Activated T-cell treated with anti-CD3 and anti-CD28 coated beads, Interleukin-2, amount 50 U/mL, for 72 hours (primary cell): ENCODE measurements at places on chromosomes 12 and 14. TPM values are rescaled to one million over a fixed set of nuclear protein-coding genes. Genes with fewer than 3 reads are reported as not detected.

- H3K27ac ChIP-seq = no peak overlapping the region
- DNase-seq = no peak
- H3K36me3 ChIP-seq = no peaks in the 10 kb centered on the region
- peaks cover 92% of the 10 kb centered on the region for H3K27me3 ChIP-seq
- H3K4me3 ChIP-seq = peak overlapping the region; percentile 2
- H3K4me1 ChIP-seq = peaks cover 43% of the 10 kb centered on the region
Observed at GRCh38 chr12:54051874-54052437, 1.7 kb upstream of the HOXC4 start.

- H3K36me3 ChIP-seq = peaks cover 15% of the 10 kb centered on the region
- no peaks in the 10 kb centered on the region for H3K27me3 ChIP-seq
- DNase-seq = no peak
Observed at GRCh38 chr12:47781479-47782371, 8.7 kb downstream of the SLC48A1 start.

GRCh38 chr12:106160915-106161314 is 22.2 kb upstream of the NUAK1 start:
- peaks cover 48% of the 10 kb centered on the region for H3K27me3 ChIP-seq
- no peak for DNase-seq
- no peak overlapping the region for H3K4me3 ChIP-seq
- peaks cover under 1% of the 10 kb centered on the region for H3K36me3 ChIP-seq

GRCh38 chr12:65501093-65501621 is 222.7 kb downstream of the MSRB3 start:
- H3K27me3 ChIP-seq = peaks cover 6% of the 10 kb centered on the region
- H3K4me1 ChIP-seq = no peaks in the 10 kb centered on the region
- DNase-seq = no peak
- no peaks in the 10 kb centered on the region for H3K36me3 ChIP-seq
- no peak overlapping the region for H3K4me3 ChIP-seq

DNA sequence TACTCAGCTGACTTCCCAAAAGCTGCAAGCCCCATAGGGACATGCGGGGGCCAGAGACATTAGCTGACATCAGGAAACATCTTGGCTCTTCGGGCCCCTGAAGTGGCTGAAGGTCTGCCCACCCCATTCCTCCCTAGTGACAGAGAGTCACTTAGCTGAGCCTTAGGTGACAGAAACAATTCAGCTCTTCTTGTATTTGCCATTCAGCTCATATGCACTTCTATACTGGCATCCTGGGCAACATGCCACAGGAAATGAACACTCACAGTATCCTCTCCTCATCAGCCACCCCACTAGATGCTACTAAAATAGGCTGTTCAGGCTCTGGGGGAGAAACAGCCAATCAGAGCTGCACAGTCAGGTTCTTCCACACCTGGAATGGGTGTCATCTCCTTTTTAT is 3.4 kb downstream of the DCTN2 start:
- H3K4me1 ChIP-seq = peaks cover 35% of the 10 kb centered on the region
- peaks cover 5% of the 10 kb centered on the region for H3K36me3 ChIP-seq
- no peak overlapping the region for H3K4me3 ChIP-seq
- H3K27me3 ChIP-seq = peaks cover 4% of the 10 kb centered on the region
- H3K27ac ChIP-seq = no peak overlapping the region

- no peaks in the 10 kb centered on the region for H3K4me1 ChIP-seq
- H3K27ac ChIP-seq = no peak overlapping the region
- H3K36me3 ChIP-seq = no peaks in the 10 kb centered on the region
- H3K4me3 ChIP-seq = no peak overlapping the region
Observed at GRCh38 chr12:15721316-15722115, 67.7 kb downstream of the EPS8 start.

GRCh38 chr12:57380300-57380699 is 50.5 kb downstream of the R3HDM2 start:
- no peak overlapping the region for H3K4me3 ChIP-seq
- no peak overlapping the region for H3K27ac ChIP-seq
- H3K4me1 ChIP-seq = peaks cover 31% of the 10 kb centered on the region

DNA sequence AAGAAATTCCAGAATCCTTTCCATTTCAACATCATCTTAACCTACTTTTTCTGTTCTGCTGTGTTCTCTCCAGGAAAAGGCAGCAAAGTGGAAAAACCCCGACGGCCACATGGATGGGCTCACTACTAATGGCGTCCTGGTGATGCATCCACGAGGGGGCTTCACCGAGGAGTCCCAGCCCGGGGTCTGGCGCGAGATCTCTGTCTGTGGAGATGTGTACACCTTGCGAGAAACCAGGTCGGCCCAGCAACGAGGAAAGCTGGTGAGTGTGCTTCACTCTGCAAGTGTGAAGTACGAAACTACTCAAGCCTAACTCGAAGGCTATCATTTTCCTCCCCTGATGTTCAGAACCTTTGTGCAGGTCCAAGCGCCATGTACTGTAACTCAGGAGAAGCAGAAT is 172.0 kb downstream of the PELI2 start:
- H3K36me3 ChIP-seq = no peaks in the 10 kb centered on the region
- DNase-seq = no peak
- H3K27me3 ChIP-seq = no peaks in the 10 kb centered on the region
- no peak overlapping the region for H3K27ac ChIP-seq

GRCh38 chr12:87995581-87996178 is 33.5 kb downstream of the C12orf50 start:
- H3K4me1 ChIP-seq = no peaks in the 10 kb centered on the region
- H3K36me3 ChIP-seq = no peaks in the 10 kb centered on the region
- DNase-seq = peak; percentile 31
- no peak overlapping the region for H3K27ac ChIP-seq
- no peaks in the 10 kb centered on the region for H3K27me3 ChIP-seq

- no peaks in the 10 kb centered on the region for H3K36me3 ChIP-seq
- H3K27ac ChIP-seq = no peak overlapping the region
- H3K27me3 ChIP-seq = no peaks in the 10 kb centered on the region
- no peak overlapping the region for H3K4me3 ChIP-seq
Observed at GRCh38 chr12:27772328-27773049, 7.5 kb upstream of the KLHL42 start.

DNA sequence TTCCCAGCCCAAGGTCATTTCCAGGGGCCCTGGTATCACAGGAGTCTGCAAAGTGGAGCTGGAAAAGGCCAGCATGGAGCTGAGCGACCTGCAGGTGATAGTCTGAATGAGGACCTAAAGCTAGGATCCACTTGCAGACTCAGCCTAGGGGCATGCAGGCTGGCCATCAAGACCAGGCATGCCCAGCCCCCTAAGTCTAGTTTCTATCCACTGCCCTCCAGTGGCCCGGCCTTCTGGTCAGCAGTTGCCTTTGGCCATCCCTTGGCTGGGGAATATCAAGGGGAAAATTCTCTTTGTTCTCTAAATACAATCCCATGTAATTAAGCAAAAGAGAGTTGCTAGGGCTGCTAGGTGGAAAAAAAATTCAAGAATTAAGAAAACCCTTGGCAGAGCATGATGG is 96.3 kb upstream of the LHX5 start:
- no peaks in the 10 kb centered on the region for H3K36me3 ChIP-seq
- no peak overlapping the region for H3K27ac ChIP-seq
- H3K4me3 ChIP-seq = no peak overlapping the region
- H3K27me3 ChIP-seq = no peaks in the 10 kb centered on the region
- no peak for DNase-seq

- H3K36me3 ChIP-seq = no peaks in the 10 kb centered on the region
- peaks cover 11% of the 10 kb centered on the region for H3K4me1 ChIP-seq
- peak; percentile 48 for DNase-seq
- H3K27me3 ChIP-seq = peaks cover 18% of the 10 kb centered on the region
Observed at GRCh38 chr12:122182887-122183587, at the start of gene LRRC43. TSS of gene LRRC43 (plus strand) at chr12:122183123. CDS start at chr12:122183145, 22 bp downstream.

- H3K4me1 ChIP-seq = no peaks in the 10 kb centered on the region
- no peaks in the 10 kb centered on the region for H3K36me3 ChIP-seq
- DNase-seq = no peak
- H3K27ac ChIP-seq = no peak overlapping the region
Observed at GRCh38 chr12:13435235-13435933, 238.9 kb downstream of the EMP1 start.

DNA sequence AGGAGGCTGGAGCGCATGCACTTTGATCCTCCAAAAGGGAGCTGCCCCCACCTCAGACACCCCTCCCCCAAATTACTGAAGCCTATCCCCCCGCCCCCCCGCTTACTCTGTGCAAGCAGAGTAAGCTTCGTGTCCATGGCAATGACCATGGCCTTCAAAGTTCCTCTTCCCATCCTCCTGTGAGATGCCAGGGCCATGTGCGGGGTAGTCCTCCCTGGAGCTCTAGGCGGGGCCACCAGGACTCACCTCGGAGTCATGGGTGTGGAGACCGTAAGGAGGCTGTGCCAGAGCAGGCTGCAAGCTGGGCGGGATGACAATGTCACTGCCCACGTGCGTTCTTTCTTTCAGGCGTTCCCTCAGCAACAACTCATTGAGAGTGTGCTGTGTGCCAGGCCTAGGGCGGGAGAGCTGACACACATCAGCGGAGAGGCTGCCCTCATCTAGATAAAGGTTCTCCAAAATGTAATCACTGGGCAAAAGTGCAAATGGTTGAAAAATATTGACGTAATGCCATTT is 66.8 kb downstream of the C14orf132 start:
- H3K4me3 ChIP-seq = no peak overlapping the region
- H3K4me1 ChIP-seq = no peaks in the 10 kb centered on the region
- H3K27me3 ChIP-seq = peaks cover 11% of the 10 kb centered on the region
- H3K36me3 ChIP-seq = no peaks in the 10 kb centered on the region

DNA sequence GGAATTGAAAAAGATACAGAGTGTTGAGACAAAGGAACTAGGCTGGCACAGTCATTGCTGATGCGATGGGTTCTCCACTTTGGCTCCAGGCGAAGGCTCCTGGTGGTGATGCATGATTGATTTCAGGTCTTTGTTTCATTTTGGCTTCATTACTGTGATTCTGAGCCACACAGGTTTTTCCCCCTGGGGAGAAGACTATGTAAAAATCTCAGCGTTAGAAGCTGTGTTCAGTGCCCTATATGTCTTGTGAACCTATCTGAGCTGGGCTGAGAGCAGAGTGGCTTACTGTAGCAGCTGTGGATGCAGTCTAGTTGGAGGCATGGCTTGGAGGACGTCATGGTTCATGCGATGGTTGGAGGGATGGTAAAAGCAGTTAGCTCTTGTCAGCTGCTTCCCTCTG is 54.0 kb downstream of the GPATCH2L start:
- H3K27ac ChIP-seq = no peak overlapping the region
- H3K27me3 ChIP-seq = no peaks in the 10 kb centered on the region
- H3K4me1 ChIP-seq = peaks cover 12% of the 10 kb centered on the region
- DNase-seq = no peak
- no peak overlapping the region for H3K4me3 ChIP-seq

DNA sequence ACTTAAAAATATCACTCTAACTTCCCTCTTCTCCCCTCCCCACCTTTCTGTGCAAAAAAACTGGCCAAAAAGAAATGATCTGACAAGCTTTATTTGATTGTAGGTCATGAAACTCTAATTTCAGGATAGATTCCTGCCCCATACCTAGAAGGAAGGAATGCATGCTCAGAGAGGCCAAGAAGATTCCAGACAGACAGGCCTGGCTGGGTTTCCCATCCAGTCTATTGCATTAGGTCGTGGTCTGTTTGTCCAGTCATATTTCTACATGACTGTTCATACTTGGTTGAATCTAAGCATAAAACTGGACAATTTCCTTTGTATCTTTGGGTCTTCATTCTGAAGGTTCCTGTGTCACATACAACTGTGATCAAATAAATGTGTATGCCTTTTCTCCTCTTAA is 20.0 kb upstream of the SLC15A5 start:
- H3K27ac ChIP-seq = no peak overlapping the region
- no peaks in the 10 kb centered on the region for H3K36me3 ChIP-seq
- no peak overlapping the region for H3K4me3 ChIP-seq
- no peak for DNase-seq
- no peaks in the 10 kb centered on the region for H3K4me1 ChIP-seq
- H3K27me3 ChIP-seq = no peaks in the 10 kb centered on the region

DNA sequence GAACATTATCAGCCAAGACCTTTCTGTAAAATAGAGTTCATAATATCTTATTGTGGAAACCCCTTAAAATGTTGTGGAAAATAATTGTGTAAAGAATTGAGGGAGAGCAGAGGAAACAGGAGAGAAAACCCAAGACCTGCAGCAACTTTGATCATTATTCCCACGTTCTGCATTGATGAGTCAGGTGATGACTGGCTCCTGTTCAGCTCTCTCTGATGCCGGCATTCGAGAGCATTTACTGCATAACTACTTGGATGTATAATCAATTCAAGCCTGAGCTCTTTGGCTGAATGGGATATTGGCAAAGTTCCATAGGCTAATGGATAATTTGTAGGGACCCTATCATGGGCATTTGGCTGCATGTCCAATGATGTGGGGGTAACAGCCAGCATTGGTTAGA is 176.3 kb upstream of the ARID2 start:
- H3K27ac ChIP-seq = no peak overlapping the region
- H3K4me1 ChIP-seq = no peaks in the 10 kb centered on the region
- no peaks in the 10 kb centered on the region for H3K36me3 ChIP-seq
- H3K4me3 ChIP-seq = no peak overlapping the region

DNA sequence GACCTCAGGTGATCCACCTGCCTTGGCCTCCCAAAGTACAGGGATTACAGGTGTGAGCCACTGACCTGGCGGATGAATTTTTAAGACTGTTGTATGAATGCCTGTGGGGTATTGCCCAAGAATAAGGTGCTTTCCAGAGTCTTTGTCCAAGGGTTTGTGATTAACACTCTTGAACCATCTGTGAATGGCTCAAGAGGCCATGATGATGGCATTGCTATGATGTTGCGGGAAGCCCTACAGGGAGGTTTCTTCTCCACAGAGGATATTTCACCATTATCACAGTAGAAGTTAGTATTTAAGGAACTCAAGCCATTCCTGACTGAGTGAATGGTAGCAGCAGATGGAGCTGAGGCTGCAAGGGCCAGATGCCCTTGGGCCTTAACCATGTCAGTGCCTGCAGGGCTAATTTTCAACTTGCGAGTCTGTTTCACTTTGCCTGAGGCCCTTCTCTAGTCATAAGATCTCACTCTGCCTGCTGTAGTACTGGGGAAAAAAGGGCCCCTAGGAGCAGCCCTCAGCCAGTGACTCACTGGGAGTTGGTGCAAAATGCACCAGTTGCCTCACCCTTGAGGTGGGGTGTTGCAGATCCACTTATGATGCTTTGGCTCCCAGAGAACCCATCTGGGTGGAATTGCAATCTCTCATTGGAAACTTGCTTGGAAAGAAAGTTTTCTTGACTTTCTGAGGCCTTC is 108.6 kb upstream of the FLRT2 start:
- H3K4me3 ChIP-seq = no peak overlapping the region
- no peak for DNase-seq
- H3K36me3 ChIP-seq = no peaks in the 10 kb centered on the region
- H3K4me1 ChIP-seq = no peaks in the 10 kb centered on the region

GRCh38 chr14:61476754-61477410 is 155.5 kb downstream of the PRKCH start:
- peaks cover 24% of the 10 kb centered on the region for H3K36me3 ChIP-seq
- H3K27me3 ChIP-seq = no peaks in the 10 kb centered on the region
- H3K4me3 ChIP-seq = peak overlapping the region; percentile 85
- peaks cover 99% of the 10 kb centered on the region for H3K4me1 ChIP-seq
- peak; percentile 56 for DNase-seq

GRCh38 chr12:112216223-112216622 is 90.9 kb downstream of the TRAFD1 start:
- no peaks in the 10 kb centered on the region for H3K27me3 ChIP-seq
- no peak overlapping the region for H3K27ac ChIP-seq
- H3K4me3 ChIP-seq = no peak overlapping the region
- no peaks in the 10 kb centered on the region for H3K36me3 ChIP-seq
- no peak for DNase-seq
- no peaks in the 10 kb centered on the region for H3K4me1 ChIP-seq

GRCh38 chr12:19925841-19926240 is 442.5 kb upstream of the PDE3A start:
- no peak overlapping the region for H3K27ac ChIP-seq
- H3K36me3 ChIP-seq = no peaks in the 10 kb centered on the region
- H3K4me1 ChIP-seq = no peaks in the 10 kb centered on the region
- peaks cover 10% of the 10 kb centered on the region for H3K27me3 ChIP-seq

Gene VRTN
- total RNA-seq = not detected

Gene CCDC197
- 2.2 TPM for total RNA-seq

Gene SERPINA4
- total RNA-seq = not detected

Gene CCDC184
- 0.32 TPM for total RNA-seq

Gene KRT3
- total RNA-seq = not detected
